ENCODE measurements at places on chromosomes 5 and 9. TPM values are rescaled to one million over a fixed set of nuclear protein-coding genes. Genes with fewer than 3 reads are reported as not detected.

GRCh38 chr5:58902765-58903164 is 319.9 kb downstream of the RAB3C start:
- no peak for DNase-seq

The PCDHGB2 gene
- total RNA-seq: 4.2 TPM

The CDK9 gene
- total RNA-seq: 47.2 TPM

DNA sequence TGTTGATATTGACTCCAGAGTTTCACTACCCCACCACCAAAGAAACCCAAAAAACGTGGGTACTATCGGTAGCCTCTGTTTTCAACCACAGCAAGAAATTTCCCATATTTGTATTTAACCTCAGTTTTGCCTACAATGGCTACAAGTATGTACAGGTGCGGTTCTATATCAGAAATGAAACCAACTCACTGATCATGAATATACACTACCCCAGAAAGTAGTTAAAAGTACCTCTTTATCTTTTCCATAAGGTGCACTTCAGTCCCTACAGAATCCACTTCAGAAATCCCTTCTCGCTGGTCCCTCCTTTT is 140.6 kb upstream of the SLC12A2 start:
- no peak for DNase-seq

All from tongue (tissue), 3 donors.